ENCODE measurements at places on chromosomes 7 and 10.
A peak's percentile ranks its signal among the peaks of the same experiment; 100 is the strongest.

DNA sequence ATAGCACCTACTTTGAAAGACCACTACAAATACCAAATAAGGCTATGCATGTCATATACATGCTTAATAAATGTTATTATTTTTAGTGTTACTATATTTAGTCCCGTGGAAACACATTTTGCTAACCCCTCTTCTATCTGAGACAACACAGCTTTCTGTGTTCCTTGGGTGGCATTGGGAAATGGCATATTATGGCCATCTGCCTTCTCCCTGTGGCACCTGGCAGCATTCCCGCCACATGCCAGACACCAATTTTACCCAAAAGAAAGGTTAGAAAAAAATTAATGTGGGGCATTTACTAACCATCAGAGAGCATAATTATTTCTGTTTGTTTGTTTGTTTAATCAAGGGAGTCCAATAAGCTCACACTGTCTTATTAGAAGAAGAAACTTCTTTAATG lies 168.6 kb upstream of the ETV1 start:
- no peak for DNase-seq

- peak; percentile 90 for DNase-seq
These were observed 199.1 kb upstream of the AHR start for GRCh38 chr7:17099083-17099973.

GRCh38 chr7:25643770-25644394 lies 415.6 kb upstream of the NPVF start:
- DNase-seq = no peak

GRCh38 chr7:12649348-12649747 lies 38.1 kb upstream of the ARL4A start:
- no peak for DNase-seq

- DNase-seq = no peak
These were observed 268.3 kb upstream of the MTPN start for GRCh38 chr7:136245327-136246004.

GRCh38 chr10:110777661-110778060 lies 94.1 kb upstream of the PDCD4 start:
- no peak for DNase-seq

- peak; percentile 9 for DNase-seq
These were observed 244.5 kb downstream of the ITGB1 start for GRCh38 chr10:32713560-32713959.

DNA sequence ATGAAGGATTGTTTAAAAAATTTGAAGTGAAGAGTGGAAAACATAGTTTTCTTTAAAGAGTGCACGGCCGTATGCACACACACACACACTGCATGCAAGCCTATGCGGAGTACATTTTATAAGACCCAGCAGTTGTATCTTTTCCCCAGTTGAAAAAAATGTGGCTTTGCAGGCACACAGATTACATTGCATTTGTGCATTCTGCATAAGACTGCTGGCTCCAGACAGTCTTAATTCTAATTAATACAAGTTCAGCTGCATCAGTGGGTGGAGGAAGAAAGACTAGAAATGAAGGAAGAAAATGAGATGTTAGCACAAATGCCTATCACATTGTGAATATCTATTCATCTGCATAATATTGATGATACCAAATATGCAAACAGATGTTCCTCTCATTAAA lies 79.6 kb downstream of the FAM204A start:
- DNase-seq = no peak

DNA sequence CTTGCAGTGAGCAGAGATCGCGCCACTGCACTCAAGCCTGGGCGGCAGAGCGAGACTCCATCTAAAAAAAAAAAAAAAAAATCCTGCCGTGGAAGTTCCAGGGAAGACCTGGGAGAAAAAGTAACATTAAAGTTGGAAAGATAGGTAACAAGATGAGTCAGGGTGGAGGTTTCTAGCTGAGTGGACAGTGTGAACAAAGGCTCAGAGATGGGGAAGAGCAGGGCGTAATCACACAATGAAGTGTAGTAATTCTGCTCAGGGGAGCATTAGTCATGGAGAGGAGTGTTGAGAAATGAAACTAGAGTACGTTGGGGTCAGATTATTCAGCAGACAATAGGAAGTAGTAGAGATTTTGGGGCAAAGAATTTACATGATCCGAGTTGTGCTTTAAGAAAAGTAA lies 21.6 kb upstream of the WASL start:
- DNase-seq = peak; percentile 93

DNA sequence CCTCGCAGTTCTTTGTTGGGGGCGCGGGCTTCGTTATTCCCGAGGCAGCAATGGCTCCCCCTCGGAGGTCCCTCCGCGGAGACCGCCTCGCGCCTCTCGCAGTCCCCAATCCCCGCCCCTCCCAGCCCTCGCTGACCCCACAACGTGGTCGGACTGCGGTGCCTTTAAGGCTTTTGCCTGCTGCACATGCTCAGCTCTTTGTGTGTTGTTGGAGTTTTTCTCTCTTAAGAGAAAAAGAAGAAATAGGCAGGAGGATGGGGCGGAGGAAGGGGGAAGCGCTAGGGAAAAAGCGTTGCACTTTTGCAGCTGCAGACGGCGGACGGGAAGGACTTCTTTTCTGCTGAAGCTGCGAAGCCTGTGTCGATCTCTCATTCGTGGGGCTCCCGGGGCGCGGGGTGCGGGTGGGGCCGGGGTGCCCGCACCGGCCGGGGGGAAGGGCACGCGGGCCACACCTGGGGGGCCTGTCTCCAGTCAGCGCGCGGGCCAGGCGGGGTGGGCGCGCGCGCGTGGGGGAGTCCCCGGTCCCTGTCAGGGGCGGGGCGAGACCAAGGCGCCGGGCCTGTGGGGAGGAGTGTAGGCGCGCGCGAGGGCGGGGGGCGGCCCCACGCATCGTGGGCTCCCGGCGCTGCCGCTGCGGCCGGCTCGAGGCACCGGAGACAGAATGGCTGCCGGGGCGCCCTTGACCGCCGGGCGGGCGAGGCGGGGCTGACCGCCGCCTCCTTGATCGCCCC lies 445 bp upstream of the ATRNL1 start:
- peak; percentile 10 for DNase-seq

DNA sequence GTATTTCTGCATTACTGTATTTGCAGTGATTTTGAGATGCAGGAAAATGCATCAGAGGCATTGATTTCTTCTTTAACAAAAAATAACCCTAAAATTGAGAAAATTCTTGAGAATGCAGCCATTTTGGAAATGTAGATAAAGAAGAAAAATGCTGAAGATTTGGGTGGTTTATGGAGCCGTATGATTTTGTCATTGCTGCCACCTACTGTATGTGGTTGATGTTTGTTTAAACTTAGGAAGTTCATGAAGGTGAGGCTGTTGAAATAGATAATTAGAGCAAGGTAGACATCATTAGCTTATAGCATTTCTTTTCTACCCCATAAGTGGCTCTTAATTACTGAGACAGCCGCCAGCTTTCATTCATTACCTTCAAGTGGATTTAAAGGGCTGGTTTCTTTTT lies 92.1 kb upstream of the SAMD8 start:
- peak; percentile 63 for DNase-seq

DNA sequence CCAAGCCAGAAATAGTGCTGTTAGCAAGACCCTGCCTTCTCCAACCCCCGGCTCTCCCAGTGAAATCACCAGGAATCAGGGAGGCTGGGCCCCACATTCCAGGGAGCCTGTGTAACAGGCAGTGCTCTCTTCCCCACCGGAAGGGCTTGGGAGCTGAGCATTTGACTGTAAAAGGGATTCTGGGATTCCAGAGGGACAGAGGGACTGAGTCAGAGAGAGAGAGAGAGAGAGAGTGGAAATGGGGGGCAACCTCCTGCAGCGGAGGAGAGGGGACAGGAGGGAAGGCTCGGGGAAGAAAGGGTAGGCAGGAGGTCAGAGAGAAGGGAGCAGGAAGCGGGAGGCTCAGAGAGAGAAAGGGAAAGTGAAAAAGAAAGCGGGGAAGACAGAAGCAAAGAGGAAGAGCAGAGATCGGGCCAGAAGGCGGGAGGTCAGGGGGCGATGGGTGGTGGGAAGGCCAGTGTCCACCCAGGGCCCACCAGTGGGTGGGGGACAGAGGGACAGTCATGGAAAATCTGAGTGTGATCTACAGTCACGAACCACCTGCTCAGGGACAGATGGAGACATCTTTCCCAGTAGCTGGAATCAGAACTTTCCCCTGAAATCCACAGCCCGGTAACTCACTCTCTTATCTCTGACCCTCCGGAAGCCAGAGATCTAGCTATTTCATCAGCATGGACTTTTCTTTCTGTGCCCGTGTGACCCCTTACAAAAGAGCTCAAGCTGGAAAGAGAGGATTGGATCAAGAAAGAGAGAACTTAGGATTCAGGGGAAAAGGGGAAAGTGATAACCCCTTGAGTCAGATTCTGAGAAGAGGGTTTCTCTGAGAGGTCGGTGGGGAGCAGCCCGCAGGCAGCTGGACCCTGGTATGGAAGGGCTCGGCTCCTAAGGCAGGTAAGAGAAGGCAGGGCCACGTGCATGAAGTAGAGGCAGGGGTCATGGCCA lies 4.6 kb upstream of the SERPINE1 start:
- peak; percentile 99 for DNase-seq

GRCh38 chr10:20173046-20173445 lies 356.8 kb downstream of the PLXDC2 start:
- DNase-seq = no peak

DNA sequence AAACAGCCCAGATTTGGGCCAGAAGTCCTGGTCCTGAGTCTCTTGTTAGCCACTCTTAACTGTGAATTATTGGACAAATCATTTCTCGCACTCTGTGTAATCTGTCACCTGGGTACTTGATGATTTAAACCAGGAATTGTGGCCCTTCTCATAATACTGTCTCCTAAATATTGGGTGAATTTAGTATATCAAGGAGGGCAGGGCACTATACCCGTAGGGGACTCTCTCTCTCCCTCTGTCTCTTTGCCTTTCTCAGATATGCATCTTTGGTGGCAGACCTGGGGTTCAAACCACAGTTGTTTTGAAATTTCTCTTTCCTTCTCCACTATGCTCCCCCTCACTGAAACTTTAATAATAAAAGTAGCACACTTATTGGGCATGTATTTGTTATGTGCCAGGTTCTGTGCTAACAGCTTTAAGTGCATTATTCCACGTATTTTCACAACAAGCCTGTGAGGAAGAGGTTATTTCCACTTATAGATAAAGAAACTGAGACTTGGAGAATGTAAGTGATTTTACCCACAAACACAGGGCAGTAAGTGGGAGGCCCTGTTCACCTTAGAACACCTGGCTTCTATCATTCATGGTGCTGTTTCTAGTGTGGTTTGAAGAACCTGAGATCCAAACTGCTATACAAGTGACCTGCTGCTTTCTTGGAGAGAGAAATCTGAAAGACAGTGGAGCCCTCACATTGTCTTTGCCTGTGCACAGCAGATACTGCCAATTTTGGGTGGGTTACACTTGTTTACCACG lies 11.8 kb downstream of the FAS start:
- DNase-seq = no peak

DNA sequence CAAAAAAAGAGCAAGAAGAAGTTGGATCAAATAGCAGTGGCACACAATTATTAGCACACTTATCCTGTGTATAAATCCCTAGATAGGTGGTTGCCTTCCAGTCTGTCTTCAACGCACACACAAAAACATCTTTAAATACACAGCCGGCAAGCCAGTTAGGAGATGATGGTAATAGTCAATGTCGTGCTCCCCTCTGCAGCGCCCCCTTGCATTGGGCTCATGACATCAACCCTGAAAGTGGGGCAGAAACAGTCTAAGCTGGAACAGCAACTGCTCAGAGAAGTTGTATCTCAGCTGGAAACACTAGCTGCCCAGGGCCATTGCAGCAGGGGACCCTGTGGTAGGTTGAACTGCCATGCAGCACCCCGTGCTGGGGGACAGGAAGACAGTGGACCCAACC lies 179.5 kb upstream of the YAE1 start:
- DNase-seq = no peak

DNA sequence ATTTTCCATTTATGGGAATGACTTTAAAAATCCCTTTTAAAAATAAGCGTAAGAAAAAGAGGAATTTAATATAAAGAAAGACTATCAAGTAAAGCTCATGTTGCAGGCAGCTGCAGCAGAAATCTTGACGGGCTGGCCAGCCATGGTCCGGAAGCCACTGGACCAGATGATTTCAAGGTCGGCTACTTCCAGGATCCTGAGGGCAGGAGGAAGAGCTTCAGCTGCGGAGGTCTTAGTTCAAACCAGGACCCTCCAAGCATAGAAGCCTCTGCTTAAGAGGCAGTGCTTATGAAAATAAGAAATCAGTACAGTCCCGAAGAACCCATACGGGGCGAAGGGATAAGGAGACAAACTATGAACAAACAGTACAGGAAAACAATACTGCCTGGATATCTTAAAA lies 220.2 kb upstream of the CELF2 start:
- DNase-seq = peak; percentile 34
